ENCODE measurements at places on chromosomes 12 and 14.

DNA sequence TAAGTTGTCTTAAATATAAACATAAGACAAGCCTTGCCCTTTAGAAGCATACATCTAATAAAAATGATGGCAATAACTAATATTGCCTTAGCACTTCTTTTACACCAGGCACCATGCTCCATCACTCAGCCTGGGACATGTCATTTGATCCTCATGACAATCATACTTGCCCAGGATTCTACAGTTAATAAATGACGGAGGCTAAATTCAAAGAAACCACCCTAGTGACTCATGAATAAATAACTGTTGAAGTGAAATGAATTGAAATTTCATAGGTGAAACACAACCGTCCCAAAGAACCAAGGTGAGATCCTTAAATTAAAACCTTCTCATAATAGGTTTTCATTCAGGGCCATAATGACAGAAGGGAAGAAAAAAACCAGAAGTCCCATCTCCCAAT is 89.5 kb downstream of the GRIN2B start:
- no peak for DNase-seq

- DNase-seq, result no peak
These were observed 42.7 kb downstream of the GTF2A1 start for GRCh38 chr14:81178063-81178462.

DNA sequence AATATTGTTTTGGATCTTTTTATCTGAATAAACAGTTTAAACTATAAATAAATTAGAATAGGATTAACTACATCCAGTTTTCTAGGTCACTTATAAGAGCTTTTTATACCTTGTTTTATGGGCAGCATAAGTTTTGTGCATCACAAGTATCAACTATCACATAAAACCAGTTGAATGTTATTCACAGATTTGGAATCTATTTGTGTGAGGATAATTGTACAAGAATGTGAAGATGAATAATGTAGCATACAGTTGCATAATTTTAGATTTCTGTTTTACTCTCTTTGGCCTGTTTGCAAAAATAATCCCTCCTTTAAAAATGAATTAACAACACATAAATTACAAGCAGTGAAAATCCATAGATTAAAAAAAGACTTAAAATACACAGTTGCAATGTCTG is 88.8 kb downstream of the SCFD1 start:
- no peak for DNase-seq

DNA sequence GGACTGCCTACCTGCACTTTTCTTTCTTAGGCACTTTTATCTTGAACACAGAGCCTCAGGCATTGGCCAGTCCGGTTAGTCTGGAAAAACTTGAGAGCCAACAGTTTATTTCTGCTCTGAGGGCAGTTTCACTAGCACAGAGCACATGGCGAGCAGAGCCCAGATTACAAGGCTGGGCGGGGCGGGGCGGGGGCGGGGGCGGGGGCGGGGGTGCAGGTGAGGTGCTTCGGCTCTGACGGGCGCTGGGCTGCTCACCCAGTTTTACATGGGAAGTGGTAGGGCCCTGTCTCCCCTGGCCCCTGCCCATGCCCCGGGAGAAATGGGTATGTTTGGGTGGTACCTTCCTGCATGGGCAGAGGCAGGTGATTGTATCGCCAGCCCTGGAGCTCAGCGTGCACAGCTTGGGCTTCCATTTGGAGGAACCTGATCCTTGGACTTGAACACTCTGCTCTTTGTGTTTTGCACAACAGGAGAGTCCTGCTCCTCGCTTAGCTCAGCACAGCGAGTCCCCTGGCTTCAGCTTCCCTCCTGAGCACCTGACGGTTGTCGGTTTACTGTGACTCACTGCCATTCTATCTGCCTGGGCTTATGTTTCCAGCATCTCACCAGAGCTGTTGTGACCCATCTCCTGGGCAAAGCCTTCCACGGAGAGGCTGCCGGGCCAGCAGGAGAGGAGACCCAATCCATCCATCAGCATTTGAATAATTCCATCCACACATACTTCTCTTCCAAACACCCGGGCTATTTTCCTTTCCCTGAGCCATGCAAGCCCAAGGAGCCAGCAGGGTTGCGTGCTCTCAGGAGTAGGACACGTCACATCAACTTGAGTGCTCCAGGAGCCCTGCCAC is 108.5 kb downstream of the ARF6 start:
- DNase-seq, result peak; percentile 74

DNA sequence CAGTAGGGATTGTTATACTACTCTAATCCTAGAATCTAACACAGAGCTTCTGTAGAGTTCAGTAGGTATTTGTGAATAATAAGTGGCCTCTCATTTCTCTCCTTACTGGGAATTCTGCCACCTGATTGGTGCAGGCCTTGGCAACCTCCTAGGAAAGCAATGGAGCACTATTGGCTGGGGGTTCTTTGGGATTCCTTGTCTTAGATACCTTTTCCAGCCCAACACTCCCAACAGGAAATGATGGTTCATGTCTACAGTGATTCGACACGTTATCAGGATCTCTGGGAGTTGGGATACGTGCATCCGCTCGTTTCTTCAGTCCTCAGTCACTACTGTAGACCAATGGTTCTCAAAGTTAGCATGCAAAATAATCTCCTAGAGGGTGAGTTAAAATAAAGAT is 67.4 kb downstream of the ELK3 start:
- DNase-seq, result no peak

DNA sequence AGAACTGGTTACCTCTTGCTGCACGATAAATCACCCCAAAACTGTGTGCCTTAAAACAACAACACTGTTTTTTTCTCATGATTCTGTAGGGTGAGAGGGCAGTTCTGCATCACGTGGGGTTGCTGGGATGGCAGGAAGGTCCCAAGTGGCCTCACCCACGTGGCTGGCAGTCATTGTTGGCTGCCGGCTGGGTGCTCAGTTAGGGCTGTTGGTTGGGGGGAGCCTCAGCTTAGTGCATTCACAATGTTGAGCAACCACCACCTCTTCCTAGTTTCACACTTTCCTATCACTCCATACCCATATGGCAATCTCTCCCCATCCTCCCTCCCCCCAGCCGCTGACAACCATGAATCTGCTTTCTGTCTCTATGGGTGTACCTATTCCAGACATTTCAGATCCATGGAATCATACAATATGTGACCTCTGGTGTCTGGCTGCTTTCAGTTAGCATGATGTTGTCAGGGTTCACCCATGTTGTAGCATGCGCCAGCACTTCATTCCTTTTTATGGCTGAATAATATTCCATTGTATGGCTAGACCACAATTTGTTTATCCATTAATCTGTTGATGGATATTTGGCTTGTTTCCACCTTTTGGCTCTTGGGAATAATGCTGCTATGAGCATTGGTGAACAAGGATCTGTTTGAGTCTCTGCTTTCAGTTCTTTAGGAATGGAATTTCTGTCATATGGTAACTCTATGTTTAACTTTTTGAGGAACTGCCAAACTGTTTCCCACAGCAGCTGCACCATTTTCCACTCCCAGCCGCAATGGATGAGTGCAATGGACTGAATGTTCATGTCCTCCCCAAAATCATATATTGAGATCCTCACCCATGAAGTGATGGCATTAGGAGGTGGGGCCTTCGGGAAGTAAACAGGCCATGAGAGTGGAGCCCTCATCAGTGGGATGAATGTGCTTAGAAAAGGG is 11.2 kb upstream of the POP5 start:
- DNase-seq, result no peak

- no peak for DNase-seq
These were observed 15.8 kb upstream of the ANKRD9 start for GRCh38 chr14:102525219-102525928.

DNA sequence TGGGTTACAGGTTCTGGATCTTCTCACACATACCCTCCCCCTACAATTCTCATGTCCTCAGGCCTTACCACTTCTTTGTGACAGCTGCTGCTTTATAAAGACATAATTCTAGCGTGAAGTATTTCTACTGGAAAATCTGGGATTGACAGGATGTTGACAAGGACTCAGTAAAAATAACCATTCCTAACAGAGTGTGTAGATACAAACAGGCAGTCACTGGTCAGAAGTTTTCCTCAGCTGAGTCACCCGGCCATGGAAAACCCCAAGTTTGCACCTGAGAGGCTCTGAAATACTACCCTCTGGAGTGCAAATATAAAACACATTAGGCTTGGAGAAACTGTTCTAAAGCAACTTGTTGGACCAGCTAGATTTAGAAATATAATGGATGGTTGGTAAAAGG is 54.4 kb downstream of the SPPL3 start:
- no peak for DNase-seq

DNA sequence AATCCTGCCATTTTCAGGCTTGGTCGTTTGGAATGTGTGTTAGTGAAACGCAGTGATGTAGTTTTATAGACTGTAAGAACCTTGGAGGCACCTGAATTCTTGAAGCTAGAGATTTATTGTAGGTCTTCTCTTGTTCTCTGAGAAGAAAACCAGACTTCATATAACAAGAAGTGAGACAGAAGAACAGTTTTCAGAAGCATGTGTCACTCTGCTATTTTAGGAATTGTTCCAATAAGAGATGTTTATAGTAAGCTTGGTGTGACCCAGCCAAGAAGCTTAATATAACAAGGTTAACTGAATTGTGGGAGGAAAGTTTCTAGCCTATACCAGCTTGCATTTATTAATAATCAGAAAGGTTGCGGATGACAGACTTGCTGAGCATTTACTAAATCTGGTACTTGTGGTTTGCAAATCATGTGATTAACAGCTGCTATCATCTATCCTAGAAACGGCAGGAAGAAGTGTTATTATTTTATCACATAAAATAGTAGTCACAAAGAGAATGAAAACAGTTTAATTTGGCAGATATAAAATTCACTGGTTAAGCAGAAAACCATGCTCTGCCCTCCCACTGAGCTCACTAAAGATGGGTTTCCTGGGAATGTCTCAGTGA is 49.2 kb upstream of the BCAT1 start:
- peak; percentile 69 for DNase-seq

- no peak for DNase-seq
These were observed 220.3 kb downstream of the FBXL14 start for GRCh38 chr12:1373901-1374735.

DNA sequence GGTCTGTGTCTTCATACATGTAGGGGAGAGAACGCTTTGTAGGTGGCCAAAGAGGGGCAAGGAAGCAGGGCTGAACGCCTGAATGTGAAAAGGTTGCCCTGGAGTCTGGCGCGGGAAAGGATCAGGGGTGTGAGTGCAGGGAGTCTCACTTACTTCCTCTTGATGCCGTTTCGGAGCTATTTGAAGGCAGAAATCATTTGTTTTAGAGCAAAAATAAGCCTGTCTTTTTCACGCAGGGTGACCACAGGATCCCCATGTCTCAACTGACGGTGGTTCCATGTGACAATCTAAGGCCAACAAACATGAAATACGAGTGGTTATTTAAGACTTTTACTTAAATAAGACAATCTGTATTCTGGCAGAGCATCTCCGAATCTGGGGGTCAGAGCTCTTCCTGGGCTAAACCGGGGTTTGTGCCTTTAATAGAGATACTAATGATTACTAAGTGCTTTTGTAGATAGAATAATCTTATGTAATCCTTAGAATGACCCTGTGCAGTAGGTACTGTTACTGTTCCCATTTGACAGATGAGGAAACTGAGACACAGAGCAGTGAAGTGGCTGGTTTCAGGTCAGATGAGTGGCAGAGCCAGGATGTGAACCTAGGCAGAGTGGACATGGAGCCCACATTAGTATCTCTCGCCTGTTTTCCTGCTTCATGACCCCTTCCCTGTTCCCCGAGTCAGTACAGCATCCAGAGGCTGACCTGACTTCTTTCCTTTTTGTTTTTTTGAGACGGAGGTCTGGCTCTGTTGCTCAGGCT is 1.9 kb downstream of the BRI3BP start:
- DNase-seq, result peak; percentile 53

- DNase-seq, result no peak
These were observed 36.2 kb downstream of the CHGA start for GRCh38 chr14:92959189-92959531.

- peak; percentile 64 for DNase-seq
These were observed 70.8 kb upstream of the TMCC3 start for GRCh38 chr12:94721173-94721572.

DNA sequence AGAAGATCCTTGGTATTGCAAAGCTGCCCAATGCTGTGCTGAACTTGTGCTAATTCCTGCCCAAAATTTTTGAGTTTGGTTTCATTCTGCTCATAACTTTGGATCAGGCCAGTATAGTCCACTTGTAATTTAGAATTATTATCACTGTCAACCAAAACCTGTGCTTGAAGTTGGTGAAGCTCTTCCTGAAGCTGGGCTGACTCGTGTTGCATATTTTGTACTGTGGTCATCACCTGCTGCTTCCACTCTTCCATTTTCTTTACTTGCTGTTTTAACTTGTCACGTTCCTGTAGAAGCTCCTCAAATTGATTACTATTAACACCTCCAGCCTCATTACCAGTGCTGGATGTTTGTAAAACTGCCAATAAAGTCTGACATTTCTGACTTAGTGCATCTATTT is 35.8 kb downstream of the TRIP11 start:
- no peak for DNase-seq

DNA sequence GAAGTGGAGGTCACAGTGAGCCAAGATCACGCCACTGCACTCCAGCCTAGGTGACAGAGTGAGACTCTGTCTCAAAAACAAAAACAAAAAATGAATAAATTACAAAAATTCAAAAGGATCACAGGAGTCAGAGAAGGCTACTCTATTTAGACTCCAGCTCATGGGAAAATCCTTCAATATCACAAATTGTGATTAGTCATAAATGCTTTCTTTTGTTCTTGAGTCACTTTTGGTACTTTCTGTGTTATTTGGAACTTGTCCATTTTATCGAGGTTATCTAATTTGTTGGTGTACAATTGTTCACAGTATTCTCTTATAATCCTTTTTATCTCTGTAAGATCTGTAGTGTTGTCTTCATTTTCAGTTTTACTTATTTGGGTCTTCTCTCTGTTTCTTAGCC is 18.9 kb downstream of the ALDH2 start:
- DNase-seq, result no peak

DNA sequence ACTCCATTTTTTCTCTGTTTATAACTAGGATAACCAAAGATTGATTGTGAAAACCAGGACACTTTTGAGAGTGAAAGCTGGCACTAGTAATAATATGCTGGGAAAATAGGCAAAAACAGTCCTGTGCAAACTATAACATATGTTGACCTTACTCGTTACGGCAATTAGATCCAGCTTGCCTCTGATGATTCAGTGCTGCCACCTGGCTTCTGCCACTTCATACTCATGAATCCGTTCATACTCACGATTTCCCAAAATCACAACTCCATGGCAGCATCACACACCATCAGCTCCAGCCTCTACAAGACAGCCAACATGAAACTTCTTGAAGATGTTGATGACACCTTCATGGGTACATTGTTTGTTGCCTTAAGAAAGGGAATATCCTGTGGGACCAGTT is 49.1 kb upstream of the CAND1 start:
- no peak for DNase-seq

DNA sequence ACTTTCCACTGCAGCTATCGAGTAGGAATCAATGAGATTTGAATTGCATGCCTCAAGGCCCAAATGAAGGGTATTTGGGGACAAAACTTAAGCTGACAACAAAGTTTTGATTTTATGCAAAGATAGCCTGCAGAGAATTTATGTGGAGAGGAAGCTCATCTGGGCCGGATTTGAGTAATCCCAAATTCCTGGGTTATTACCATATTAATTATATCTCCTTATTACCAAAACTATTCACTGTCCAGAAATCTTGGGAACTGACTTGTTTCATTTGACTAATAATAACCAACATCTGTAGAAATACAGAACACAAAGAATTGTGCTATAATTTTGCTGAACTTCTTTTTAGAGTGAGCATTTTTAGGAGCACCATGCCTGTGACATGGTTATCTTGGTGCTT is 70.4 kb downstream of the KITLG start:
- DNase-seq, result no peak

All from GM13976 (cell line).